Stimulated activated CD4-positive, alpha-beta T cell treated with anti-CD3 and anti-CD28 coated beads, Interleukin-1b, Interleukin-23, amount 100 ng/mL, for 1 hour (primary cell): ENCODE measurements at places on chromosomes 11 and 22.

DNA sequence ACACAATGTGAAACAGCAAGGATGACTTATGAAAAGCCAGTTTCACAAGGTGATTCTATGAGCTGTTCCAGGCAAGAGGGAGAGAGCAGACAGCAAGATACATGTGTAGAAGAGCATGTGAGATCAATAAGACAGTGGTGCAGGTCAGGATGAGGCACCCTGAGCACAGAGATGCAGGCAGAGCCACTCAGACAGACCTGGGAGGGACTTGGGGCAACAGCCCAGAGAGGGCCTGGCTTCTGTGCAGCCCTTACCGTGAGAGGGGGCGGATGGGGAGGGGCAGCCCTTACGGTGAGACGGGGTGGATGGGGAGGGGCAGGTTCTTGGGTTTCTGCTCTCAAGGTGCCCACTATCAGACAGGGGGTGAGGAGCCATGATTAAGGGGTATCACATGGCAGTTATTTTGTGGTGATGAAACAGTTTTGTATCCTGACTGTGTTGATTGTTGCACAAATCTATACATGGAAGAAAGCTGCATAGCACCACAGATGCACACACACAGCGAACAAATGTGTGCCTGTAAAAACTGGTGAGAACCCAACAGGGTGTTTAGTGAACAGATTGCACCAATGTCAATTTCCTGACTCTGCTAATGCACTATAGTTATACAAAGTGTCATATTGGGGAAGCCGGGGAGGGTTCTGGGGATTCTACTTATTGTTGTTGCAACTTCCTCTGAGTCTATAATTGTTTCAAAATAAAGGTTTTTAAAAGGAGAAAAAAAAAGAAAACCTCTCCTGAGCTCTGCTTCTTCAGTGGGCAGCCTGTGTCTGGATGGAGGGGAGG, 5.2 kb upstream of the C22orf42 start:
- no peak for DNase-seq

- no peak for DNase-seq
Measured at GRCh38 chr11:43576803-43577521, 103.6 kb upstream of the HSD17B12 start.

DNA sequence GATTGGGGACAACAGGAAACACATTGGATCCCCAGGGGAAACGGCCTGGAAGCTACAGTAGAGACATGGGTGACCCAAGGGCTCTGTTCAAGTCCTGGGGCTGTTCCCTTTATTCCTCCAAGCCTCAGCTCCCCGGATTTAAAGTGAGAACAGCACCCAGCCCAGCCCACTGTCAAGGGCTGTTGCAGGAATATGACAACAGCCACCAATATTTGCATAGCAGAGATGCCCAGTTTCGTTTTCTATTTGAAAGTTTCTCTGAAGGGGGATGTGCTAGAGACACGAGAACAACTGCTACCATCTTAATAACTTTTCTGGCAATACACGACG, 81.1 kb upstream of the WNT7B start:
- DNase-seq = no peak

DNA sequence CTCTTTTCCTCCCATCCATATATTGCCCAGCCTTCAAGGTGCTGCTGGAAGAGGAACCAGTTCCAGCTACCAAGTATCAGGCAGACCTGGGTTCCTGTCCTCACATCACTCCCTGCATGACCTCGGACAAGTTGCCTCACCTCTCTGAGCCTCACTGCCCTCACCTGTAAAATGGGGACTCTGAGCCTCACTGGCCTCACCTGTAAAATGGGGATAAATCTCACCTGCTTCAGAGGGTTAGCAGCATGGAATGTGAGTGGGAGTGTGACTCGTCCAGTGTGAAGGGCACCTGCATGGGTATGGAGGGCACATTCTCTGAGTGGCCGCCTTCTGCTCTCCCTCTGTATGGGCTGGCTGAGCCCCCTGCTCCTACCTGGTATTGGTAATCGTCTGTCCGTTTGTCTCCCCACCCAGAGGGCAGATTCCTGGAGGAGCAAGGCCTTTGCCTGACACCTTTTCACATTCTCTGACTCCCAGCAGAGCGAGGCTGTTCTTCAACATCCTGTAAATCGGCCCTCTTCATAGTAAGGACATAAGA, 3.7 kb downstream of the GRIK4 start:
- DNase-seq = no peak

GRCh38 chr22:27797520-27798391, 3.8 kb downstream of the MN1 start:
- no peak for DNase-seq

GRCh38 chr11:1085440-1086170, 10.9 kb downstream of the MUC2 start:
- DNase-seq = no peak

- DNase-seq = no peak
Measured at GRCh38 chr11:105611572-105612441, 1.9 kb downstream of the GRIA4 start.
